OCI-LY7 (cell line): ENCODE measurements at places on chromosomes 1 and 21.

DNA sequence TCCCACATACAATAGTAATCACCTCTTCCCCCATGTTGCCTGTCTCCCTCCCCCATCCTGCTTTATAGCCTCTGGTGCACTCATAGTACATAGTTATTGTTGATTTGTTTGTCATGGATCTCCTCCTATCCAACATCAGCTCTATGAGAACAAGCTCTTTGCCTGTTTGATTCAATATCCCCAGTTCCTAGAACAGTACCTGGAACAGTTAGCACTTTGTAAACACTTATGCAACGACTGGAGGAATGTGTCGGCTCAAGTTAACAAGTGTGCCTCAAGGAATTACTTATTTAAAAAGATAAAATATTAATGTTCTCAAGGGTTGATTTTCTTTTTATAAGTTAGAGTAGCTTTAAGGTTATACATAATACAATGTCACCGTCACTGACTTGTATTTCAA lies 271.6 kb upstream of the KAZN start:
- no peak for DNase-seq

DNA sequence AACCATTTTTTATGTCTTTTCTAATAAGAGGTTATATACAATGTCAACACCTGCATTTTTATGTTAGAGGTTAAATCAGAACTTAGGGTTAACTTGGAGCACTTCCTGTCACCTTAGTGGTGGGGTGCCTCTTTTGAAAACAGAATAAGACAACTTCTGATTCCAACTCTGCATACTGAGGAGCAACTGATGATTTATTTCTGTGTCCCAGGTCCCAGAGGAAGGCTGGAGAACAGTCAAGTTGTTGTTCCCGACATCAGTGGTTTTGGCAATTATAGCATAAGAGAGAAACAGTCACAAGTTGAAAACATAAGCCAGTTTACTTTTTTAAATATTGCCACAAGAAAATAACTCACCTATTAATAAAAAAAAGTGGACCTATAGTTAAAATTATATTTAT lies 871.0 kb upstream of the ADAMTS5 start:
- no peak for DNase-seq

DNA sequence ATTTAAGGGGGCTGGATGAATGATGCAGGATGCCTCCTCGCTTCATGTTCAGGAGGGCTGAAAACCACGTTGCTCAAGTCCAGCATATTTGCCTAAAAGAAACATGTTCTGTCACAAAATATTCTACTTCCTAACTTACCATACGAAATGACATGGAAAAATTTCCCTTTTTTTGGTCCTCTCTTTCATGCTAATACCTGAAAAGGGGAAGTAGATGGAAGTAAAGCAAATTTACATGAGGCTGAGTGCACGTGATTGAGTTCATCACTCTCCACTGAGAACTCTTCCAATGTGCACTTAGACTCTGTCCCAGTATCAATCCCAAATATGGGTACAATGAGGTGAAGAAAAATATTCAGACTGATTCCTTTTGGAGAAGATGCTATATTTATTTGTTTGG lies 23.0 kb downstream of the XCL2 start:
- DNase-seq: no peak

DNA sequence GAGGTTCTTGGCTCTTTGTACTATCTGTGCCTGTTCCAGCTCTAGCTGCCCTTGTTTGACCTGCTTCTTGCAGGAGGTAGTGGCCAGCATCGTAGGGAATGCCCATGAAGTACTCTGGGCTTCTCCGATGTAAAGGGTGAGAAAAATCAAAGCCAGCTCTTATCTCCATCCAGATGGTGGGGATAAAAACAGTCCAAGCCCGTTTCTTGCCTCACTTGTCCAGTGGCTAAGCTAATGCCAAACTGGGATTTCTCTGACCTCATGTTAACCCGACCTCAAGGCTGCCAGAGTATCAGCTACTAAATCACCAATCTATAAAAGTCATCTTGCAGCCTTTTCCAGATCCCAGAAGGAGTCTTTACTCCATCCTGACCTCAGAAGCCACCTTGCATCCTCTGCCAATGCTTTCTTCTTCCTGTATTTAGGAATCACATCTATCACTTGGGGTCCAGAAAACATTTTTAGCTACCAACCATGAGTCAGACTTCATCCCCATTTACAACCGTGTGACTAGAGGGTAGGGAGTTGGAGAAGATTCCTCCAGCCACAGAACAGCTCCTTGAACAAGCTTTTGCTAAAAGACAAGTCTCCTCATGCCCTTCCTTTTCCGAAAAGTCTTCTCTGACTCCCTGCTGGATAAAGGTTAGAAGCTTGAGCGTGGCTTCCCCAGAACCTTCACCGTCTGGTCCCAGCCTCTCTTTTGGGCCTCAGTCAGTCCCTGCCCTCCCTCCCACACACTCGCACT lies 35.9 kb downstream of the KCNC4 start:
- no peak for DNase-seq

DNA sequence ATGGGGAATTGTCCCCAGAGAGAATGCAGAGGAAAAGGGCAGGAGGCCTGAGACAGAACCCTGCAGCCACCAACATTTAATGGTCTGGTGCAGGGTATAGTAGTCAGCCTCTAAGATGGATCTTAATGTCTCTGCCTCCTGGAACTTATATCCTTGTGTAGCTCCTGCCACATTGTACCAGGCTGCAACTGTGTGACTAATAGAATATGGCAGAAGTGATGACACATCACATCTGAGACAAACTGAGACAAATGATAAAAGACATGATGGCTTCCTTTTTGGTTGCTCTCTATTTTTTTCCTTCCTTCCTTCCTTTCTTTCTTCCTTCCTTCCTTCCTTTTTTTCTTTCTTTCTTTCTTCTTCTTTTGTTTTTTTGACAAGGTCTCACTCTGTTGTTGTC lies 37.1 kb upstream of the CYP4B1 start:
- no peak for DNase-seq
